ENCODE measurements at places on chromosomes 6 and 20.

GRCh38 chr6:168507297-168507696, 66.3 kb downstream of the SMOC2 start:
- no peak for DNase-seq

DNA sequence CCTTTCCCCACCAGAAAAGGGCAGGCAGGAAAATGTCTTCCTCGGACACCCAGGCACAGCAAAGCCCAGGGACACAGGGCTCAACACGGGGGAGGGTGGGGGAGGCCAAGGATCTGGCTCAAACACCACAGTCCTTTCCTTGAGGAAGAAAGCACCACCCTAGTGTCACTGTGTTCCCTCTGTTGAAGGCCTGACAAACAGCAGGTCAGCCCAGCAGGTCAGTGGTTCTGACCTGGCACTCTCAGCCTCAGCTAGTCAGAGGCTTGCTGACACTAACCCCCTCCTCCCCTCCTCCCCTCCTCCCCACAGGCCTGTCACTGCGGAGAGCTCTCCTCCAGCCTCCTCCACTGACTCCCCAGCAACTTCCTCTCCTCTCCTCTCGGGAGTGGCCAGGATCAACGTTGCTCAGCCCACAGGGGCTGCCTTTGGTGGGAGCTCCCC, 239.6 kb downstream of the LRFN2 start:
- DNase-seq, result no peak

DNA sequence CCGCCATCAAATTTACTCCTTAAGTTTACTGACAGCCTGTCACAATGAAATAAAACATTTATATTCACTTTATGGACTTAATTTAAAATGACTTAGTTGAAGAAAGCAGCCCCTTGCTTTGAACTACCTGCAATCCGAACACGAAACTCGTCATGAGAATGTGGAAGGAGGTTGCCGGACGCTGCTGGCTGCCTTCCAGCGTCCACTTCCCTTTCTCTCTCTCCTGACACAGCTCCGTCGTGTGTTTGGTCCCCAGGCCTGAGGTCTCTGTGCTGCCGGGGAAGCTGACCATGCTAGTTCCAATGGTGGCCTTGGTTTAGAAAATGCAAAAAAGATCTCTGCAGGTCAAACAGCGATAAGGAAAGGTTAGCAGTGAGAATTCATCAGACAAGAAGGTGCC, 519.7 kb downstream of the CDH26 start:
- DNase-seq, result no peak

DNA sequence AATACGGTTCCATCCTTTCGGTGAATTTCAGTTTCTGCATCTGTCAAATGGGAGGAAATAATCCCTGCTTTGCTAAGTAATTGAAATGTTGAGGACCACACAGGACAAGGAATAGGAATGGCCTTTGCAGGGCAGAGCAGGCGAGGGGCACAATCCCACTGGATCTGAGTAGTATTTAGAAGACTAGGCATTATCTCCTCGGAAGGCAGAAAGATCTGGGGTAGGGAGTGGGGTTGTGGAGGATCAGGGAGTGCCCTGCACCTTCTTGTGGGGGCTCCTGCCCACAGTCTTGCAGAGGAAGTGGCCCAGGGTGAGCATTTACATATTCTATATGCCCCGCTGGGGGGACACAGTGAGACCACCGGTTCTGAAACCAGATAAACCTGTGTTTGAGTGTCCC, 87.1 kb upstream of the SIRPA start:
- no peak for DNase-seq

- no peak for DNase-seq
Measured at GRCh38 chr20:44198872-44199271, 11.7 kb downstream of the OSER1 start.

- no peak for DNase-seq
Measured at GRCh38 chr20:24018796-24019195, 30.2 kb upstream of the GGTLC1 start.

- DNase-seq, result no peak
Measured at GRCh38 chr6:75203721-75204120, 2.1 kb downstream of the COL12A1 start.

DNA sequence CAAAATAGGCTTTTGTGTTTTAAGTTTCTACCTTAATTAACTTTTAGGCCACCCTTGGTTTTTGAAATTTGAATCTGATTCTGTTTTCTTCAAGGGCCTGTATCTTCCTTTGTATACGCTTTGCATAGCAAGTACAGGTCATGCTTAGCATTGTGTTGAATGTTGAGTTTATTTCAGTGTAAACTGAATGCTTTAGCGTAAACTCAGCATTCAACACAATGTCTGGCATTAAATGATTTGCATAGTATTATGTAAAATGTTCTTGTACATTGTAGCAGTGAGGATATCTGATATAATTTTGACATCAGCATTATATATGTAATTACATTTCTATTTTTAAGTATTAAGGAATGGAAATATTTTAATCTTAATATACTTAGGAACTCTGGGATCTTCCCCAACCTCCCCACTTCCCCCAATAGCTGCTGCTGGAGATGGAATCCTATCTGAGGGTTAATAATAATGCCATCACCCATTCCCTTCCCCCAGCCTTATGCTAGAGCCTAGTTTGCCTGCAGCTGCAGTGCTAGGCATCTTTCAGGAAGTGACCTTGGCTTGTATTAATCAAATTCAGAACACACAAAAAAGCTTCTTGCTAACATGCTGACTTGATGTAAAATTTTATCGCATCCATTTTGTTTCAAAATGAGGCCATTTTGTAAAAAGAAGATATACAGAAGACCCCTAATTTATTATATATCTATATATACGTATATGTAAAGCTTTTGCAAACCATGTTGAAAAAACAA, 73.1 kb downstream of the NCOA3 start:
- DNase-seq, result peak; percentile 10

- DNase-seq, result no peak
Measured at GRCh38 chr6:18147160-18147559, 7.7 kb downstream of the TPMT start.

DNA sequence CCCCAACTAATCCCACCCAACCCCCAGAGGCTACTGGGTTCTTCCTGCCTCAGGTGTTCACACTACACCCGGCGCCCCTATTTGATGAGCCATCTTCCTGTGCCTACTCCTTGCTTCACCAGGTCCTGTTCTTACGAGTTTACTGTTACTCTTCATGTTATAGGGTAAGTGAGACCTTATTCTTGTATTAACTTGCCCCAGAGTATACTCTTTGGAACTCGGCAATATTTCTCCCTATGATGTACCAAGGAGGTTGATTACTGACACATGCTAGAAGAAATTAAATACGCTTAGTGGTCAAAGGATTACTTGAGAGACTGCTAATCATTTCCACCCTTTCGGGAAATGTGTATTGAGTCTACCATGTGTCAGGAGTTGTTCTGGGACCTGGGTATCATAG, 8.9 kb downstream of the RING1 start:
- no peak for DNase-seq

- DNase-seq, result no peak
Measured at GRCh38 chr6:31116661-31117385, 2.2 kb downstream of the PSORS1C1 start.

DNA sequence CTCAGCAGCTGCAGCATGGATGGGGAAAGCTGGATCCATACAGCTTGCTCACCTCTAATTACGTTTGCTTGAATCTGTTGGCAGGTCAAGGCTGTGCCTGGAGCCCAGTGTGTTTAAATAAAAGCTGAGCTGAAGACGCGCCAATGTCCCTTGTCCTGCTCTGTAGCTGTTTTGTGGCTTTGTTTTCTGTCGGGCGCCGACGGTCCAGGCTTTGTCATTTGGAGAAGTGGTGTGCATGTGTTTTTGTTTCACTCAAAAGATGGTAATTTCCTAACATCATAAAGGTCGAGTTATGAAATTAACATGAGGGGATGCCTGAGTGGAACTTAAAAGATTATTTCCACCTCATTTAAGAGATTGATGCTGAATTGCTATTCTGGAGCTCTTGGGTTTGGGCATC, 107.6 kb downstream of the SLC24A3 start:
- DNase-seq, result no peak

Data from NCI-H1436 treated with DMSO at 0.1 percent for 48 hours (cell line).